ENCODE measurements at places on chromosomes 4 and X.
A peak's percentile ranks its signal among the peaks of the same experiment; 100 is the strongest.

DNA sequence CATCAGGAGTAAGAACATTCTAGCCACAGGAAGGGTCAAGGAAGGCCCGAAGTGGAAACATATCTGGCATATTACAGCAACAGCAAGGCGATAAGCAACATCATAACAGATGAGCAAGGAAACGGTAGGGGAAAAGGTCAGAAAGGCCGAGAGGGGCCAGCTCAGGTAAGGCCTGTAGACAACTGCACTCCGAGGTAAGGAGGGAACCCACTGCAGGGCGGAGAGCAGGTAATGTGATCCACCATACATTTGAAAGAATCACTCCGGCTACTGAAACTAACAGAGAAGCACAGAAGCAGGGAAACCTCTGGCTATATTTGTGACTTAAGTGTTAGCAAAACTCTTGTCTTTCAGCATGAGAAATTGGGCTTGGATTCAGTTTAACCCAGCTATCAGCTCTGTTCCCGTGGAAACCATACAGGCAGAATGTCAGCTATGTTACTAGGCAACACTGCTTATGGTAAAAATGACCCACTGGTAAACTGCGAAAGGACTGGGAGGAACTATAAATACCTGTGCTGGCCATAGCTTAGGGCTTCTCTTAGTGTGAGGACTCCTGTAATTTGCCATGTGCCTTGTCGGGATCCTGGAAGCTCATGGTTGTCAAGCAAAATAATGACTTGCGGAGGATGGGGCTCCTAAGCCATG, 31.0 kb downstream of the FRYL start:
- DNase-seq: no peak

DNA sequence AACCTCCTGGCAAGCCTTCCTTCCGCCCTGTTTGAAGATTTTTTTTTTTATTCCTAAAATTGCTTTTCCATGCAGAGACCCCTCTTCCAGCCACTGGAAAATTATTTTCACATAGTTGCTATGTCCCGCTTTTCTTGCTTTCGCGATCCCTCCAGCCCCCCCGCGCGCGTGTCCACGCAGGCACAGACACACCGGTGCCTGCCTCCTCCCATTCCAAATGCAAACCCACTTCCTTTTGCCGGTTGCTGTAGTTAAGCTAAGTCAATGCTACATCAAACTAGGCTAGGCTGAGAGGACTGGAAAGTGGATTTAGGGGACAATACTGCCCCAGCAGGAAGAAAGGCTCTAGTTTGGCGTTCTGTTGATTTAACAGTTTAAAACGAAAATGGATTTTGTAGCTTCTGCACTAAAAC, 111.0 kb downstream of the DHX15 start:
- peak; percentile 16 for DNase-seq

GRCh38 chr4:96097040-96097607, 257.2 kb downstream of the PDHA2 start:
- no peak for DNase-seq

DNA sequence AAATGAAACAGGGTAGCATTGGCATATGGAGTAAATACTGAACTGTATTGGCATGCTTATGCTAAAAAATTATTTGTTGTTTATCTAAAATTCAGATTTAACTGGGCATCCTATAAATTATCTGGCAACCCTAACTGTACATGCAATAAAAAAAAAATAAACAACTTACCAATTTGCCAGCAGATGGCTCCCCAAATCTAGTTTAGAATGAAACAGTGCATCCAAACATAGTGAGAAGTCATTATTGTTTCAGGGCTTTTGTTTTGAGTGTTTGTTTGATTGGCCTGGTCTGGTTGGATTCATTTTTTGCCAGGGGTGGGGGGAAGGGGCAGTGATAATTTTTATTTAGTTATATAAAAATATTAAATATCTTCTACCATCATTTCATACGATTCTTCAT, 12.8 kb upstream of the NSUN7 start:
- DNase-seq: peak; percentile 48

- no peak for DNase-seq
These were observed 813.0 kb upstream of the POU3F4 start for GRCh38 chrX:82695066-82695465.

DNA sequence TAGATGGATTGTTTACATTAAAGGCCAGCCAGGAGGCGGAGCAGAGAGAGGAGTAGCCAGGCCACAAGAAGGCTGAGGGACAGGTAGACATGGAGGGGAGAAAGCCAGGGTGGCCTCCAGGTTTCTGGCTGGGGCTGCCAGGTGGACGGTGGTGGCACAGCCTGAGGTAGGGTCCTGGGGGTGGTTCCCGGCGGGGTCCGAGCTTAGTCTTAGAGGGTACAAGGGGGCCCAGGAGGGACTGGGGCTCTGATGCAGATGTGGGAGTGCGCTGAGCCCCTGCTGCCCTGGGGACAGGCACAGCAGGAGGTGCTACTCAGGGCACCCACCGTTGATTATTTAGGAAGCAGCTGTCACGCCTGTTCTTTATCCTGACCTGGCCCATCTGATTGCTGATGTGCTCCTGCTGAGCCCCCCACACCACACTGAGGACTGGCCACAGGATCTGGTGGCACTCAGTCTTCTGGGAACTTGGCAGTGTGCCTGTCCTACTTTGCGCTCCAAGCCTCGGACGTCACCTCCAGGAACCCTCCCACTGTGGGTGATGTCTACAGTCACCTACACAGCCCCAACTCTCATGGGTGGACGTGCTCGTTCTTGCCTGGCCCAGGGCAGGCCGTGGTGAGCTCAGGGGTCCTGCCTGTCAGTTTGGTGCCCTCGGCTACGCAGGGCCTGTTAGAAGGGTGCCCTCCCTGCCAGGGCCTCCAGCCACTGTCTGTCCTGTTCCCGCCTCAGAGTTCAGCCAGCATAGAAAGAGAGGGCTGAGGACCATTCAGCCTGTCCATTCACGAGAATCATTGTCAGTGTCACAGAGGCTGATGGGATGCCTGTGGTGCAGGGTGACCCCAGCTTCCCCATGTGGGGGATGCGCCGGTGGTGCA, 12.0 kb downstream of the WFS1 start:
- no peak for DNase-seq

DNA sequence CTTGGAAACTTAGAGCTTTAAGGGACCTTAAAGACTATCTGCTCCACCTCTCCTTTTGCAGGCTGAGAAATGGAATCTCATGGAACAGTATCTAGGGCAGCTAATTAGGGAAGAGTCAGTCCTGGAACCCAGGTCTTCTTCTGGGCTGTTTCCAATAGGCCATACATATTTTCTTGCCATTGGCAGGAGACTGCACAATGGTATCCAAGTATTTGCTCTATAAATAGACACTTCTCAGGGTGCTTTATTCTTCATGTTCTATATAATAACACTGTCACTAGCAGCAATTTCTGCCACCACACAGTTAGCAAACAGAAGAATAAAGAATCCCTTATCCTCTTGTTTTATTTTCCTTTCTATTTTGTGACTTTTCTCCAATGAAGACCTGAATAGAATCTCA, 291.7 kb downstream of the C4orf33 start:
- DNase-seq: no peak

- DNase-seq: no peak
These were observed 30.8 kb upstream of the TBL1X start for GRCh38 chrX:9434051-9434550.

- DNase-seq: no peak
These were observed 7.0 kb downstream of the SFRP2 start for GRCh38 chr4:153781717-153782416.

GRCh38 chr4:77240469-77241066, 83.6 kb downstream of the CCNG2 start:
- DNase-seq: peak; percentile 15

DNA sequence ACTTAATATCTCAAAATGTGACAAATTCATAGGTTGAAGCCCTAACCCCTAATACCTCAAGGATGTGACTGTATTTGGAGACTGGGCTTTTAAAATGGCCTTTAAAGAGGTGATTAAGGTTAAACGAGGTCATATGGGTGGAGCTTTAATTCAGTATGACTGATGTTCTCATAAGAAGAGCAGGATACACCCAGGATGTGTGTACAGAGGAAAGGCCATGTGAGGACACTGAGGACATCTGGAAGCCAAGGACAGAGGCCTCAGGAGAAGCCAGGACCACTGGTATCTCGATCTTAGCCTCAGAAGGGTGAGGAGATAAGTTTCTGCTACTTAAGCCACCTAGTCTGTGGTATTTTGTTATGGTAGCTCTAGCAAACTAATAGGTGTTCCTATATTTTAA, 49.0 kb upstream of the SHISA3 start:
- DNase-seq: no peak

DNA sequence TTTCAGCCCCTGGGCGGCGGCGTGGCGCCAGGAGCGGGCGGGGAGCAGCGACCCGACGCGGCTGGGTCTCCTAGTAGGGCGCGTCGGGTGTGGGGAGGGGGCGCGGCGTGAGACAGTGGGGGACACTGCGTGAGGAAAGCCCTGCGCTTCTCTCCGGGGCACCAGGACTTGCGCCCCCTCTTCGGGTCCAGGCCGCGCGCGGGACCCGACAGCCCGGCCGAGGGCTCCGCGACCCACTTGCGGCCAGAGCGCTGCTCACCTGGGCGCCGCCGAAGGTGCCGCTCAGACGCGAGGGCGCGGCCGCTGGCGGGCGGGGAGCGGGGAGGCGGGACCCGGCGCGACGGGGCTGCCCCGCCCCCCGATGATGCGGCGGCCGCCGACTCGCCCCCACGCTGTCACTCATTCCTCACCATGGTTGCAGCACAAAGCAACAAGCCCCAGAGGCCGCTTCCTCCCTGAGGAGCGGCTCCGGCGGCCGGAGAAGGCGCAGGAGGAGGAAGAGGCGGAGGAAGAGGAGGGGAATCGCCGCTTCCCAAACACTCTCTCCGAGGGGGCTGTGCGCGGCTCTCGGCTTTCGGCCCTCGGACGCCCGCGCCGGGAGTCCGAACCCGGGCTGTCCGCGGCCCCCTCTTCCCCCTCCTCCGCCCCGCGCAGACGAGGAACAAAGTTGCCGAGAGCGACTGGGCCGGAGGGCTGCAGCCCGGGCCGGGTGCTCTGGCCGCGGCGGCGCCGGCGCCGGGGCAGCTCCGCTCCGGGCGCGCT, at the start of gene RAPGEF2:
TSS of gene RAPGEF2 (plus strand) at position 458 of the 762 bp plus-strand sequence. CDS start 1,084 bp downstream, outside the sequence.
- peak; percentile 80 for DNase-seq

DNA sequence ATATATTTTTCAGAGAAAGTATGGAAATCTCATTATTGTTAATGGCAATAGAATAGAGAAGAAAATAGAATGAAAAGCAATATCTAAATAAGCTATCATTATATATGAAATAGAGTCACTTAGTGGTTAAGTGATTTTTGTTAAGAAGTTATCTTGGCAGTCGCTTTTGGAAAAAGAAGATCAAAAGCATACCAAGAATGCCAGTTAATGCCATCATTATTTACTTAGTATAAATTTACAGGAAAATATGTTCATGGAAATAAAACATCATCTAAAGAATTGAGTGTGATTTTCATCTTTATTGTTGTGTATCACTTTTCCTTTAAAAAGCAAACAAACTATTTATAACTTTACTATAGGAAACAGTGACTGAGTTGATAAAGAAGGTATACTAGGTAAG, 85.3 kb upstream of the GPR101 start:
- DNase-seq: no peak

DNA sequence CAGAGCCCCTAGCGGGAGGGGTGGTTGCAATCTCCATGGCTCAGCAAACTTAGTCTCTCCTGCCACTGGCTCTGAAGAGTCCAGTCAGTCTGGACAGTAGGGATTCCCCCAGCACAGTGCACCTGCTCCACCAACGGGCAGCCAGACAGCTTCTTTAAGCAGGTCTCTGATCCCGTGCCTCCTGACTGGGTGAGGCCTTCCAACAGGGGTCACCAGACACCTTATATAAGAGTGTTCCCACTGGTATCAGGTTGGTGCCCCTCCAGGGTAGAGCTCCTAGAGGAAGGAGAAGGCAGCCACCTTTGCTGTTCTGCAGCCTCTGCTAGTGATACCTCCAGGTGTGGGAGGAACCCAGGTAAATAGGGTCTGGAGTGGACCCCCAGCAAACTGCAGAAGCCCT, 1393.4 kb downstream of the STIM2 start:
- DNase-seq: no peak

GRCh38 chr4:156901871-156902270, 69.7 kb downstream of the PDGFC start:
- no peak for DNase-seq

DNA sequence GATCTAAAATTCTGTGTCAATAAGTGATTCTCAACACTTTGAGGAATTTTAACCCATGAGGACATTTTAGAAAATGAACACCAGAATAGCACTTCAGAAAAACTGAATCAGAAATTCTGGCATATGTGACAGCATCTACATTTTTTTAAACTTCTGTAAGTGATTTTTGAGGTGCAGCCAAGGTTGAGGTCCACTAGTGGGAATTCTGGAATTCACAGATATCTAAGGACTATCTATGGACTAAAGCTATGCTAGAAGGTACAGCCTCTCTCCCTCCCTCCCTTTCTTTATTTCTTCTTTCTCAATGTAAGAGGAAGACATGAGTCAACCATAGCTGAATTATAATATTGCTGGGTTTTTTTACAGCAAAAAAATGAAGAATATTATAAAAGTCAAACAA, 508.2 kb upstream of the ATOH1 start:
- DNase-seq: no peak

GRCh38 chr4:179625406-179625805, 2183.2 kb upstream of the AGA start:
- no peak for DNase-seq

- no peak for DNase-seq
These were observed 111.6 kb upstream of the CXCL13 start for GRCh38 chr4:77493829-77494551.

DNA sequence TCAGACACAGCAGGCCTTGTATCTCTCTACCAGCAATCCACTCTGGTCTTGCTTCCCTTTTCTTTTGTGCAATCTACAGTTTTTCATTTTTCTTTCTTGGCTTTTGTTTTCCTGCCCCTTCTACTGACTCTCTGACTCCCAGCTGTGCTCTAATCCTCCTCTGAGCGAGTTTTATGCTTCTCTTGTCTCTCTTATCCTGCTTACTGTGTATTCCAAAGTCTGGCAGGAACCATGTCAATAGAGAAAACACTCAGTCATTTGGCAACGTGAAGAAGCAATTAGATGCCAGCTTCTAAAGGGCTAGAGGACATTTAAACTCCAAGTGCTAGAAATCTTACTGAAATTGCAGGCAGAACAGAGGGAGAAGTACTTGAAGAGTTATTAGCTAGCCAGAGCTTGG, 984.6 kb upstream of the TENM3 start:
- DNase-seq: no peak

- DNase-seq: no peak
These were observed 64.1 kb downstream of the PARM1 start for GRCh38 chr4:74996996-74997395.

Data from AML-193 (cell line).